ENCODE measurements at places on chromosomes 3 and 15.

GRCh38 chr3:58051196-58051595, 43.0 kb downstream of the FLNB start:
- no peak for DNase-seq

GRCh38 chr3:105656651-105657504, 211.9 kb downstream of the CBLB start:
- DNase-seq = no peak

DNA sequence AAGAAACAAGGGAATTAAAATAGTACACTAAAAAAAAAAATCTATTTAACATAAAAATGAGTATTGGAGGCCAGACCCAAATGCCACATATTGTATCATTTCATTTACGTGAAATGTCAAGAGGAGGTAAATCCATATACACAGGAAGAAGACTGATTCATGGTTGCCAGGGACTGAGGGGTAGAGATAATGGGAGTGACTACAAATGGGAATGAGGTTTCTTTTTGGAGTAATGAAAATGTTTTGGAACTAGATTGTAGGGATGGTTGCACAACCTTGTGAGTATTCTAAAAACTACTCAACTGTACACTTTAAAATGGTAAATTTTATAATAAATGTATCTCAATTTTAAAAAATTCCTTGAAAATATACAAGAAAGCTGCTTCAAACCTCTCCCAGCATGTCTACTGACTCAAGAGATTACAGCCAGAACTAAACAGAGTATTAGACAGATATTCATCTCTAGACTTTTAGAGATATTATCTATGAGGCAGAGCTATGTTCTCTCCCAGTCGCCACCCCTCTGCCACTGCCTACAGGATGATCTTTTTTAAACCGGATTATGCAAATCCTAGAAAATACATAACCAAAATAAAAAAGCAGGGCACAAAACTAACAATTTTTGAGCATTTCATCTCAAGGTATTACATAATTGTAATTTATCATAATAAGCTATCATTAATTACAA, 6.2 kb downstream of the HLTF start:
- DNase-seq = no peak

DNA sequence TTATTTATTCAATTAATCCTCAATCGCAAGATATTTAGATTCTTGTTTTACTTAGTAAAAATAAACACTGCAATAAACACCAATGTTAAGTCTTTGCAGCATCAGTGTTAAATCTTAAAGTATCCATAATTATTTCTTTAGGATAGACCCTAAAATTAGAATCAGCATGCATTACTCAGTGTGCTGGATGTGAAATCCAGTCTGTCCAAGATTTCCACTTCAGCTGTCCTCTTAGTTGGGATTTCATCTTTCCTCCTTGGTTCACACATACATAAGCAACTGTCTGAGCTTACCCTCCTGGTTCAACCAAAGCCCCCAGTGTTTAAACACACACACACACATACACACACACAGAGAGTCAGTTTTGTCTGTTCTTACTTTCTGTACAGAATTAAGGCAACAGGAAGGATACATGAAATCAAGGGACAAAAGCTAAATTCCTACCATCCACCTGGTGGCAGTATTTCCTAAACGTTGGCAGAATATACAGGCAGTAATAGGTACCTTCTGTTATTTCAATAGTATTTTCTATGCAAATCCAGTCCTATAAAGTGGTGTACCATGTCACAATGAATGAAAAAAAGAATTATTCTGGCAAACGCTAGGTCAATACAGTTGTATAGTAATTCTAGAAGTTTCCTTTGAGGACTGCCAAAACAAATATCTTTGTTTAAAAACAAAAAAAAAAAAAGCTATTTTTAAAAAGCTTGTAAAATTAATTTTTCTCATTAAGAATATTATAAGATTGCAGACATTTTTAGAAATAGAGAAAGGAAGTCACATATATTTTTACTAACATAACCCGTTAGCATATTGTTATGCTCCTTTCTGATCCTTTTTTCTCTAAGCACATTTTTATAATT, 27.3 kb upstream of the DMXL2 start:
- DNase-seq = peak; percentile 61

- no peak for DNase-seq
Observed at GRCh38 chr15:52005748-52006701, 13.0 kb upstream of the MAPK6 start.

Measured in right lung (tissue), 10 donors.